ENCODE measurements at places on chromosomes 2 and 18.

GRCh38 chr2:128638341-128639119 is 319.9 kb upstream of the HS6ST1 start:
- DNase-seq = no peak

DNA sequence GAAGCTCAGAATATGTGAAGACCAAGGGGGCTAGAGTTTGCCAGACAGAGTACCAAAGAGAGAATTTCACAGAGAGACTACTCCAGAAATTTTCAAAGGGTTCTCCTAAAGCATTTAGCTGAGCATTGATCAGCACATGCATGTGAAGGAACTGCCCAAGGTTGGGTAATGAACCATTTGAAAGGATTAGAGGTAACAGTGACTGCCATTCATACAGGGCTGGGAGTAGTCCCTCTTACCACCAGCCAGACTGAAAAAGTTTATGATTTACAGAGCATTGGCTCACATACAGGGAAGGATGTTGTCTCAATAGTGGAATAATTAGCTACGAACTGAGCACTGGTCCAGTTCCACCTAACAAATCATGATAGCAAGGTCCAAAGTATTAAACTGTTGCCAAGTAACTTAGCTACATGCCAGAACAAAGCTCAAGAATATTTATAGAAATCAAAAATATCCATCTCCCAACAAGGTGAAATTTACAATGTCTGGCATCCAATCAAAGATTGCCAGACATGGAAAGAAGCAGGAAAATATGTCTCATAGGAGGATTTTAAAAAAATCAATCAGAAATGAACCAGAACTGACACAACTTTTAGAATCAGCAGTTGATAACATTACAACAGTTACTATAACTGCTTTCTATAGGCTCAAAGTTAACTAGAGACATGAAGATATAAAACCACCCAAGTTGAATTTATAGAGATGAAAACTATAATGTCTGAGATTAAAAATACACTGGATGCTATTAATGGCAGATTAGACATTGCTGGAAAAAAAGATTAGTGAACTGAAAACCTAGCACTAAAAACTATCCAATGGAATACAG is 25.7 kb upstream of the RNF103 start:
- no peak for DNase-seq

- DNase-seq = no peak
These were observed 515.0 kb downstream of the PARD3B start for GRCh38 chr2:205060269-205060668.

- no peak for DNase-seq
These were observed 241.1 kb downstream of the TMEM182 start for GRCh38 chr2:103002954-103003353.
